ENCODE measurements at places on chromosomes 3 and 15.

DNA sequence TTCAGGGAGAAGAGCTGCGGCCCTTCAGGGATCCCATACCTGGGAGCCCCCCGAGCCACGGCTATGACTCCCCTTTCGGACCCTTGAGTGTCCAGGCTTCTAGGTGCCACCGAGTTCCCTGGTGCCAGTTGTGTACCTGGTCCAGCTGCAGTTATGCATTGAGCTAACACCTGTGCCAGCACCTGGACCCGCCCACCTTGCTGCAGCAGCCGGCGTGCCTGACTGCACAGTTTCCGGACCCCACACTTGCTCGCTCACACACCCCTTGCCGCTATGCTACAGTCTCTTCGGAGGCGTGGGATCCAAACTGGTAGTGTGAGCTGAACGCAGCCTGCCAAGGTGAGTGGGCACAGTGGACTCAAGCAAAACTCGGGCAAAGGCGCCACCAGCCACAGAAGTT lies 284.5 kb upstream of the ROBO1 start:
- no peak for DNase-seq

GRCh38 chr3:186152889-186153292 lies 44.0 kb upstream of the ETV5 start:
- no peak for DNase-seq

GRCh38 chr3:122988508-122988907 lies 39.1 kb downstream of the SEMA5B start:
- no peak for DNase-seq

GRCh38 chr3:12972781-12973702 lies 100.2 kb downstream of the IQSEC1 start:
- DNase-seq: no peak

DNA sequence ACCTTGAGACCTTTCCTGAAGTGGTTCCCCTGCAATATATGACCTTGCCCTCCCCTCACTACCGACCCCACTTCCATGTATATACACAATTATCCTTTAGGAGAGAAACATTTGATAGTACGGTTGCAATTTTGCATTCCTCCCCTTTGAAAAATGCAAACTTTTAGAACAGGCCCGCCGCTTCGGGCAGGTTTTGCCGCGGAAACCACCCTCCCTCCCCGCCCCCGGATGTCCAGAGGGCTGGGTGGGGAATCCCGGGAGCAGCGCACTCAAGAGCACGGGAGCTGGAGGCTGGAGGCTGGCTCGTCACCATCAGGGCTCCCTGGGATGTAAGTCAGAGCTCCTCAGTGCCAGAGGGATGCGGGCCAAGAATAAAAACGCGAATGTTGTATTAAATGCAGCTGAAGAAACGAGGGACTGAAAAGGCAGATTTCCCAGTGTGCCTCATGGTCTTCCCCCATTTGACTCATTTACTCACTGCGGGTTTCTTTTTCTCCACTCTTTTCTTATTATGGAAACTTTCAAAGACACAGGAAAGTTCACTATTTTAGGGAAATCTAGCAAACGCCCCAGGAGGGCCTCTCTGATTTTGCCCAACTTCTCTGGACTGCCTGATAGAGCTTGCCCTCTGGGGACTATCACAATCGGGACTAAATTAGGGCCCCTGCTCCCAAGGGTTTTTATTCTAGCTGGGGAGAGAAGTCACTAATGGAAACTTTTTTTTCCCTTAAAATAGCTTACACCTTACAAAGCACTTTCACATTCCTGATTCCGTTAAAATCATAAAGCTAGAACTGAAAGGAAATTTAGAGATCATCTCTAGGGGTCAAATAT lies 2.9 kb upstream of the USP3 start:
- no peak for DNase-seq

GRCh38 chr15:35697549-35698299 lies 151.8 kb upstream of the DPH6 start:
- no peak for DNase-seq

- no peak for DNase-seq
These were observed 75.8 kb downstream of the STXBP5L start for GRCh38 chr3:120983841-120984240.

GRCh38 chr3:157310329-157311052 lies 126.2 kb upstream of the PTX3 start:
- no peak for DNase-seq

- no peak for DNase-seq
These were observed 8.4 kb downstream of the TMOD3 start for GRCh38 chr15:51837792-51838251.

- DNase-seq: no peak
These were observed 17.4 kb downstream of the NANOGP8 start for GRCh38 chr15:35067496-35068347.

DNA sequence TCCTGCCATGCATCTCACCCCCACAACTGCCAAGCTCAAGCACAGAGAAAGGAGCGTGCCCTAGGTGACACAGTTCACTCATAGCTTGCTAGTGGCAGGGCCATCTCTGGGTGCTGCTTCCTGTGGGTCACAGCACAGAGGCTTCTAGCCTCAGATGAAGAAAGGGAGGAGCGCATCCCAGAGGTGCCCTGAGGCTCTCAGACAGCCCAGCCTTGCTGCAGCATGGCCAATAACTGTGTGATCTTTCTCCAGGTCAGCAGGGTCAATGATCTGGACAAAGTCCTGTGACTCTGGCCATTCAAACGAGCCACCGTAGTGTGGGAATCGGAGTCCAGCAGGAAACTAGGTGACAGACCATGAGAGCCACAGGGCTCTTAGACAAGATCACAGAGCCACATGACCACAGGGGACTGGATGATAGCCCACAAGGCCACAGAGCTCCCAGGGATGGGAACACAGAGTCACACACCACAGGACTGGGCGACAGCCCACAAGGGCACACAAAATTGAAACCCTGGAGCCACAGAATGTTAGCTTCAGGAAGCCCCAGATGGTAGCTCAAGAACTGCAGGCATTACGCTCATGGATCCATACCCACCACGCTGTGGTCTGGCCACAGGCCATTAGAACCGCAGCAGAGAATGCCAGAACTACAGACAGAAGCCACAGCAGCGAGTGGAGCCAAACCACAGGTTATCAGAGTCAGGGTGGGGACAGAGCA lies 25.9 kb upstream of the GRIP2 start:
- no peak for DNase-seq

DNA sequence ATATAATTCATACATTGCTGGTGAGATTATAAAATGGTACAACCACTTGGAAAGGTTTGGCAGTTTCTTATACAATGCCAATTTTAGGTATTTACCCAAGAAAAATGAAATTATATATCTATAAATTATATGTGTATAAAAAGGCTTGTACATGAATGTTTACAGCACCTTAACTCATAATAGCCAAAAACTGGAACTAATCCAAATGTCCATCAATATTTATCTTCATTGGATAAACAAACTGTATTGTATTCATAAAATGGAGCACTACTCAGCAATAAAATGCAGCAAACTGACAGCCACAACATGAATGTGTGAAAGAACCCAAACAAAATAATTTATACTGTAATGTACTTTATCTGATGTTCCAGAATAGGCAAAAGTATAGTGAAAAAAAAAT lies 33.6 kb upstream of the EIF5A2 start:
- no peak for DNase-seq

GRCh38 chr15:98785807-98786621 lies 137.7 kb downstream of the IGF1R start:
- DNase-seq: no peak

GRCh38 chr15:58608129-58608590 lies 141.3 kb downstream of the ADAM10 start:
- DNase-seq: no peak

DNA sequence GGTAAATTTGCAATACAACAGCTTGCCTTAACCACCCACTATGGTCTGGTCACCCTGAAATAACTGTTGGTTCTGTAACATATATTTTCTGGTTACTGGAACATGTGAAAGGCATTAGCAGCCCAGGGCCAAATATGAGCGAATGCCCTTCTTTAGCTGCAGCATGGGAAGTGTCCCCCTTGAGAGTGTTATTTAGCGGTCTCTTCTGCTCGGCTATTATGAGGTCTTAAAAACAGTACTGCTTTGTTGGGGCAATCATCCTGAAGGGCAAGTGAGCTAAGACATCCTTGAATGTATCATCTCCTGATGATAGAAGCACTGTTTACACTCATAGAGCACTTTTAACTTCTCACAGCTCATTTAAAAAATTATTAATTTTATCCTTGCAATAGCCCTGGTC lies 90.2 kb downstream of the RYR3 start:
- DNase-seq: no peak

GRCh38 chr15:64044300-64045100 lies 1.8 kb downstream of the DAPK2 start:
- no peak for DNase-seq

DNA sequence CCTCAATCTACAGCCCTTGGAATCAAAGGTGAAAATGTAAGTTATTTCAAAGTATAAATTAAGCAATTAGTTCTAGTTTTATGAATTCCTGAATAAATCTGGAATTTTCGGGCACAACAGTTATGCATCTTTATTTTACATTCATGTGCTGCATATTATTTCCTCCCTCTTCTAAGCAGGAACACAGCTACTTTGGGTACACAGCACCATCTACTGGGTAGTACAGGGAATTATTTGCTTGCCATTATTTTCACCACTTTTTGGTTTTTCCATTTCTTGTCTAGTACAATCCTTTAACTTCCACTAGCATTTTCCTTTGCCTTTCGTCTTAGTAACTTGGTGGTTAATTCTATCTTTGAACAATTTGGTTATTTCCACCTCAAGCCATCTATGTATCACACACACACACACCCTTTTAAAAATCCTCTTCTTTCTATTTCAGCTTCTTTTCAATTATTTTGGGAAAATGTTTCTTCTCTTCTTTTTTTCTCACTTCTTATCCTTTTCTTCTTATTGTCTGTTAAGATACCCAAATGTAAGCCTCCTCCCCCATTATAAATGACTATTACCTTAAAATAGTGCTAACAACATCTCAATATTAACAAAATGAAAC lies 451.0 kb downstream of the MFSD1 start:
- no peak for DNase-seq

- peak; percentile 10 for DNase-seq
These were observed 712 bp downstream of the RTF1 start for GRCh38 chr15:41417418-41418195.

DNA sequence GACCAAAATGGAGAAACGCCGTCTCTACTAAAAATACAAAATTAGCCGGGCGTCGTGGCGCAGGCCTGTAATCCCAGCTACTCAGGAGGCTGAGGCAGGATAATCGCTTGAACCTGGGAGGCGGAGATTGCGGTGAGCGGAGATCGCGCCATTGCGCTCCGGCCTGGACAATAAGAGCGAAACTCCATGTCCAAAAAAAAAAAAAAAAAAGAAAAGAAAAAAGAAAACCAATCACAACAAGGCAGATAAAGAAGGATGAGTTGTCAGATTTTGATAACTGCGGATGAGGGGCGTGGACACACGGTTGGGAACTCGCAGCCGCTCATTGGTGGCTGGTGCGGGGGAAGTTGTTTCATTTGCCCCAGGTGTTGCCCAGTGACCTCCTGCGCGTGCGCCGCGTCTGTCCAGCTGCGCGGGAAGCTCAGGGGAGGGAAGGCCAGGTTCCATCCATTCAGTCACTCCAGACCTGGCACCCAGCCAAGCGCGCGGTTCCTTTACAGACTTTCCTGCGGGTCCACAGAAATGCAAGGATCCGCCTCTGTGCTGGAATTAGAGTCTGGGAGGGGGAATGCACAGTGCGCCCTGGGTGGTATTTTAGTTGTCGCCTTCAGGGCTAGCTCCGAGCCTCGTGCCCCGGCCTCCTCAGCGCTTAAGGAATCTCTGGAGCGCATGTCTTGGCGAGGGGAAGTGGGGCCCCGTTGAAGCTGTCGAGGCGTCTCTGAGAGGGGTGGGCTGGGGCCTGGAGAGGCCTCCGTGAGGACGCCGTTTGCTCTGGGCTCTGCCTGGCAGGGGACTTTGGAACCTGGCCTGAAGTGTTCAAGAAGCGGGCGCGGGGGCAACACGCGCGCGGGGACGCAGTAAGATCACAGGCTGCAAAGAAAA lies 708 bp upstream of the GCHFR start:
- DNase-seq: peak; percentile 54

DNA sequence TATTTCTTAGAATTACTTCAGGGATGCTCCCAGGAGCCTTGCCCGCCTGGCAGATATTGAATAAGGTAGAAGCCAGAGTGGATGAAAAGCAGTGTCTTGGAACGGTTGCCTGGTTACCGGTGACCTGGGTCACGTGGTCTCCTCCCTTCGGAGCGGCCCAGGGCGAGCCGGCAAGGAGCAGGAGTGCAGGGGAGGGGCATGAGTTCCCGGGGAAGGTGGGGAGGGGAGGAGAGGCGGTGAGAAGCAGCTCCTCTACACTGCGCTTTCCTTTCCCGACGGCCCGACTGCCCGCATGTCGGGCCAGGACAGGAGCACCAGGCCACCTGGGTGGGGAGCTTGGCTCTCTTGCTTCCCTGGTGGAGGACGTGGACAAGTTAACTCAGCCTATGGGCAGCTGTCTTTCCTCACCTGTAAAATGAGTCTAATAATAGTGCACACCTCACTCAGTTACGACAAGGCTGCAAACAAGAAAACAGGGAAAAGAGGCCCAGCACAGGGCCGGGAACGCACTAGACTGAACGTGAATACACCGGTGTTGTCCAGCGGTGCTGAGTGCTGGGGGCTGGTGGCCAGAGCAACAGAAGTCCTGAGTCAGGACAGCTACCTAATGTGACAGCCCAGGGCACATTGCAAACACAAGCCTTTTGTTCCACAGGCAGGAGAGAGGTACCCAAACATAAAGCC lies 198.3 kb downstream of the ADAMTS9 start:
- DNase-seq: no peak

DNA sequence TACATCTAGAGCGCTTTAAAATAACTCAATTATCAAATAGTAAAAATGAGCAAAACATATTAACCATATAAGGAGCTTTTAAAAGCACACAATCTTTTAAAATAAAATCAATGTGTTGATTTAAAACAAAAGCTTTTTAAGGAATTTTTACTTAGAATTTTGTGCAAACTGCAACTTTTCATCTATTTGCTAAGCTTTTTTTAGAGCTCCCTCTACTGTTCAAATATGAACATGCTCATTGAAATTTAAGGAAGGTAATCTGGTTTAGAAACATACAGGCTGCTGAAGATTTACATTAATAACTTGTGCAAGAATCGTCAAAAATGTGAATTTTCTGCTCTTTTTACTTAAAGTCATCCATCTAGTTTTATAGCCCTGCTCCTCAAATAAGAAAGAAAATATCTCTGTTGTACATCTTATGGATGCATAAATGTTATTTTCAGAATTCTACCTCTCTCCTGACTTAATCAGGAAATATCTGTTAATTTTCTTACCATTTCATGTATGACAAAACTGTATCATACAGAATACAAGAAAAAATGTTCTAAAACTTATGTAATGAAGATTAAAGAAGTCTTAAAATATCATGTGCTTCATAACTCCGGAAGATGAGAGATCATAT lies 469.4 kb upstream of the ROBO2 start:
- no peak for DNase-seq

Measured in dorsolateral prefrontal cortex (tissue), 122 donors.